Chondrocyte (in vitro differentiated cells): ENCODE measurements at places on chromosomes 7 and 10.

DNA sequence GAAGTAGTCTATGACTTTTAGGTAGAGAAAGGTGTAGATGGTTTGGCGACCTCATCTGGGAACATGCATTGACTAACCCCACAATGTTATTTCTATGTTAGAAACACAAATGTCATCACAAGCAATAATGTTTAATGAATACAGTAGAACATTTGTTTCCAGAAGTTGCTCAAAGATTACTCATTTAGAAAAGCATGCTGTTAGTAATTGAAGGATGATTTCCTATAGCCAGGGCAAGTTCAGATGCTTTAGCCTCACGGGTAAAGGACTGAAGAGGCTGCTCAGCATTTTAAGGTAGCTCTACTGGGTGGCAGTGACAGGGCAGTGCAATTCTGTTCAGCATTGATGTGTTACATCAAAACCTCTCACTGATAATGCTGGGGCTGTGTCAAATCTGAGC lies 199.3 kb upstream of the FZD1 start:
- DNase-seq = no peak

DNA sequence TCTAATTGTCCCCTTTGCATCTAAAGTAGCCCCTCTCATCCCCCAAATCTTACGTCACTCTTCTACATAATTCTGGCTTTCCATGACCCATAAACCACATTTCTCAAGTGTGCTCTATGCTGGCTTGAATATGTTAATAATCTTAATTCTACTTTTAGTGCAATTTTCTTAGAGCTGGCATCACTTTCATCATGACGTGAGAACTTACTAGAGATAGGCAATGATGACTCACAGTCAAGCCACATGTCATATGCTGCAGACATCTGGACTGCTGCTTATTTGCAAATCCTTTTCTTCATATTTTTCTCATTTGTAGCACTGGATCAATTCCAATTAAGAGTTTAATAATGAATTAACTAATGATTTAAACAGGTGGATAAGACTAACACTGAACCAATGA lies 260.7 kb upstream of the PRKCQ start:
- no peak for DNase-seq

GRCh38 chr7:63042730-63043511 lies 955.7 kb upstream of the ZNF722 start:
- DNase-seq = peak; percentile 71

- no peak for DNase-seq
Measured at GRCh38 chr10:27285093-27285492, 44.5 kb upstream of the ACBD5 start.

- no peak for DNase-seq
Measured at GRCh38 chr10:113991091-113991860, 52.4 kb upstream of the ADRB1 start.

- DNase-seq = no peak
Measured at GRCh38 chr10:86965986-86966654, 2.2 kb upstream of the ADIRF start.

DNA sequence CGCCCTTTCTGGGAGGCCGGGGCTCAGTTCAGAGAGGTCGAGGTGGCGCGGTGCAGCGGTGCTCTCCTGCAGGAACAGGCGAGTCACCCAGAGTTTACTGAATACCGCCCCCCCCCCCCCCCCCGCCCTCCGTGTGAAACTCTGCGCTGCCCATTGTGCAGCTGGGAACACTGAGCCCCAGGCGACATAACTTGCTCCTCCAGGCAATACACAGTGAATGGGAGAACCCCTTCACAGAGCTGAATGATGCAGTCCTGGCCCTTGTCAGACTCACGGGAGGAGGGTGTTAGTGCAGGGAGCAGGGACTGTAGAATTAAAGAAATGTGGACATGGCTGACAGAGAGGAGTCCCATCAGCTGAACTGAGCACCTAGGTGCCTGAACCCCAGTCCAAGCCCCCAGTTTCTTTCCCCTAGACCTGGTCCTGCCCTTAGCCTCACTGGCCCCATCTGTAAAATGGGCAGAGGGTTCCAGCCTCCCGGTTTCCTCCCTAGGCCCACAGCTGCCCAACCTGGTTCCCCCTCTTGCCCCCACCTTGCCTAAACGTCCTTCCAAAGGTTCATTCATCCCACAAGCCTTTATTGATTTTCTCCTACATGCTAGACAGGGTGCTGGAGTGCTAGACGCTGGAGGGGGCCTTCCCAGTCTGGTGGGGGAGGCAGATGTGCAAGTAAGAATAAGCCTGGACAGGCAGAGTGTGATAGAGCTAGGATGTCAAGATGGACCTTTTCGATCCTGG lies 869 bp upstream of the LOXL4 start:
- no peak for DNase-seq

DNA sequence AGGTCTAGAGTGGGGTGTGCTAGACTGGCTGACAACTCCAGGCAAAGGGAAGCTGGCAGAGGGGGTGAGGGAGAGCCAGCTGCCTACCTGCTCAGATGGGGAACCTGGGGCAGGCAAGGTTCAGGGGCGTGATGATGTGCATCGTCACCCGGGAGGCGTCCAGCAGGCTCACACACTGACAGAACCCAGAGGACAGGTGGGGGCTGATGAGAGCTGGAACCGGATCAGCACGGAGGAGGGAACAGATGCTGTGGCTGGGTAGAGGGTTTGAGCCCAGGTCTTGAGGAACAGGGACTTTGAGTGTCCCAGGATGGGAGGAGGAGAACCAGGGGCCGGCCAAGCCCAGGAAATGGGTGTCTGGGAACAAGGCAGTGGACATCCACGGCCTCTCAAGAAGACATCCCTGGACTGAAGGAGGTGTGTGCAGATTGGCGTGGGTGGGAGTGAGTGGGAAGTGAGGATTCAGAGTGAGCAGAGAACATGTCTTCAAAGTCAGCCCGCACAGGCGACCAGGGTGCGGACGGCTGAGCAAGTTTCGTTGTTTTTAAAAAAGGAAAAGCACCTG lies 3.9 kb downstream of the RASGEF1A start:
- no peak for DNase-seq

DNA sequence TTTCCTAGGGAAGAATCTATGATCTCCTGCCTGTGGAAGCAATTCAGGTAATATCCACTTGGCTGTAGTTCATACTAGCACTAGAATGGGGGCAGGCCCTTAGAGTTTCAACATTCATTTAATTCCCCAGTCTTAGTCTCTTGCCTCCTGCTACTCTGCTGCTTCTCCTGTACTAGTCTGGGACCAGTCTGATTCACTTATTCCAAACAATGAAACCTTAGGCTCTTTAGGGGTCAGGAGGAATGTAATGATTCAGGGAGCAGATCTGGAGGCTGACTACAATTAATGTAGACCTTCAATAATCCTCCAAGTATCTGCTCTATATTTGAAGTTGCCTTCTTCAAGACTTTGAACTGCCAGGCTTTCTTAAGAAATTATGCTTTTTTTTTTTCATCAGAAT lies 101.8 kb downstream of the GNAT3 start:
- no peak for DNase-seq

DNA sequence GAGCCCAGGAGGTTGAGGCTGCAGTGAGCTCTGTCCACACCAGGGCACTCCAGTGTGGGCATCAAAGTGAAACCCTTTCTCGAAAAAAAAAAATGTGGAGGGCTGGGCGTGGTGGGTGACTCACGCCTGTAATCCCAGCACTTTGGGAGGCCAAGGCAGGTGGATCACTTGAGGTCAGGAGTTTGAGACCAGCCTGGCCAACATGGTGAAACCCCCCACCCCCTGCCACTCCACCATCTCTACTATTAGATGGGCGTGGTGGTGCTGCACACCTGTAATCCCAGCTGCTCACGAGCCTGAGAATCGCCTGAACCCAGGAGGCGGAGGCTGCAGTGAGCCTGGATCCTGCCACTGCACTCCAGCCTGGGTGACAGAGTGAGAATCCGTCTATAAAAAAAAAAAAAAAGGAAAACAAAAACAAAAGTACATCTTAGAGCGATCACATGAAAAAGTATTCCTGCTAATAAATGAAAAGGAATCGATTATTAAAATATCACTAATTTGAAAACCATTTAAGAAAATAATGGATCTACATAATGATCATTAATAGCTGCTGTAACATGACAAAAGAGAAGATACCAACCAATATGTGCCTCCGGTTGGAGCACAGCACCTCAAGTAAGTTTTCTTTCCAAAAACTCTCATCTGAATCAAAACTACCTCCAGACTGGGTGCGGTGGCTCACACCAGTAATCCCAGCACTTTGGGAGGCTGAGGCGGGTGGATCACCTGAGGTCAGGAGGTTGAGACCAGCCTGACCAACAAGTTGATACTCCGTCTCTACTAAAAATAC lies 4.9 kb downstream of the HNRNPF start:
- DNase-seq = no peak

GRCh38 chr10:21518641-21519396 lies 6.7 kb downstream of the SKIDA1 start:
- DNase-seq = no peak

DNA sequence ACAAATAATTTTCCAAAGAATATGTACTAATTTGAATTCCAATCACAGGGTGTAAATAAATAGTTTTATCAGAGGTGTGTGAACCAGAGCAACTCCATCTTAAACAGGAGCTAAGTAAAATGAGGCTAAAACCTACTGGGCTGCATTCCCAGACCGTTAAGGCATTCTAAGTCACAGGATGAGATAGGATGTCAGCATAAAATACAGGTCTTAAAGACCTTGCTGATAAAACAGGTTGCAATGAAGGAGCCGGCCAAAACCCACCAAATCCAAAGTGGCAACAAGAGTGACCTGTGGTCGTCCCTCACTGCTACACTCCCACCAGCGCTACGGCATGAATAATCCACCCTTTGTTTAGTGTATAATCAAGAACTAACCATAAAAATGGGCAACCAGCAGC lies 291.7 kb upstream of the SEMA3D start:
- no peak for DNase-seq

GRCh38 chr10:82628373-82628772 lies 753.4 kb downstream of the NRG3 start:
- DNase-seq = no peak

GRCh38 chr10:14191407-14191806 lies 139.3 kb downstream of the FRMD4A start:
- no peak for DNase-seq

GRCh38 chr7:108629651-108630400 lies 60.2 kb downstream of the DNAJB9 start:
- DNase-seq = no peak

GRCh38 chr7:51060536-51060935 lies 256.1 kb downstream of the COBL start:
- DNase-seq = no peak

DNA sequence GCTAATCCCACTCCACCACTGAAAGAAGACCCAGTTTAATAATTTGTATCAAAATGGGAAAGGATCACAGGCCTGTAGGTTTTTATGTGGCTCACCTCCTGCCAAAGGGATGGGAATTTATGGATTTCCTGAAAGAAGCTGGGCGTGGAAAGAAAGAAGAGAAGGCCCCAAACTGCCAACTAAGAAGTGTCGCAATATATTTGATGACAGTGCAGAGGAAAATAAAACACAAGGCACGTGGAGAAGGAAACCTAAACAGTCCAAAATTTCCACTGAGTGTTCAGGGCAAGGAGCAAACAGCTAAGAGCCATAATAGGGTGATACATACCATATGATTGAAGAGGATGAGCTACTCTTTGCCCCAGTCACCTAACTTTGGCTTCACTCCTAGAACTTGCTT lies 667.2 kb downstream of the GATA3 start:
- no peak for DNase-seq

GRCh38 chr7:152925412-152926147 lies 166.0 kb downstream of the ACTR3B start:
- DNase-seq = no peak

GRCh38 chr7:13979671-13980435 lies 9.6 kb downstream of the ETV1 start:
- DNase-seq = no peak

DNA sequence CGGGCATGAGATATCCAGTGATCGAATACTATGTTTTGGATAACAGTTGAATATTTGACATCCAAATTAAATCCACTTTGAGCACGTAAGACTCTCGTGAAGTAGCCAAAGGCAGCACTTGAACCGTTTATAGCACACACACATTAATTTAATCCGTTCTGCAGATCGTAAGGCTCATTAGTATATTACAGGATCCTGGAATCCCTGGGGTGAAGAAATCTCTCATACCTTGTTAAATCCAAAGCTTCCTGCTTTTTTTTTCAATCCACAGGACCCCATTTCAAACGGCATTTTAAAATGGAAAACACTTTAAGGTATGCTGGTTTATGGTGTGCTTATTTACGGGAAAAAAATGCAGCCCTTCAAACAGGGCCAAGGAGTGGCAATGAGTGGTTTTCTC lies 158.4 kb upstream of the ADARB2 start:
- DNase-seq = no peak

GRCh38 chr10:71770255-71770654 lies 3.1 kb downstream of the VSIR start:
- no peak for DNase-seq

DNA sequence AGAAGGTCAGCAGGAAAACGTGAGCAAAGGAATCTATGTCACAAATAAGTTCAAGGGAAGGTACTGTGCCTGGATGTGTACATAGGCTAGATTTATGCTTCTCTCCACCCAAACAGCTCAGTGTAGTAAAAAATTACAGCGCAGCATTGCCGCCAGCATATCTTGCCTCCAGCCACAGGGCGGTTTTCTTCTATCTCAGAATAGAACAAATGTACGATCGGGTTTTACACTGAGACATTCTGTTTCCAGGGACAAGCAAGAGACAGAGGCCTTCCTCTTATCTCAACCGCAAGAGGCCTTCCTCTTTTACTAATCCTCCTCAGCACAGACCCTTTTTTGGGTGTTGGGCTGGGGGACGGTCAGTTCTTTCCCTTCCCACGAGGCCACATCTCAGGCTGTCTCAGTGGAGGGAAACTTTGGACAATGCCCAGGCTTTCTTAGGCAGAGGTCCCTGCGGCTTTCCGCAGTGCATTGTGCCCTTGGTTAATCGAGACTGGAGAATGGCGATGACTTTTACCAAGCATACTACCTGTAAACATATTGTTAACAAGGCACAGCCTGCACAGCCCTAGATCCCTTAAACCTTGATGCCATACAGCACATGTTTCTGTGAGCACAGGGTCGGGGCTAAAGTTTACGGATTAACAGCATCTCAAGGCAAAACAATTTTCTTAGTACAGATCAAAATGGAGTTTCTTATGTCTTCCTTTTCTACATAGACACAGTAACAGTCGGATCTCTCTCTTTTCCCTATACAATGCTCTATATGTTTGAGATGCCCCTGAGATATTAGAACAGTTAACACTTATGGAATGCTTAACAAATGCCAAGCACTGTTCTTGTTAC lies 11.6 kb upstream of the ABHD11 start:
- DNase-seq = no peak

DNA sequence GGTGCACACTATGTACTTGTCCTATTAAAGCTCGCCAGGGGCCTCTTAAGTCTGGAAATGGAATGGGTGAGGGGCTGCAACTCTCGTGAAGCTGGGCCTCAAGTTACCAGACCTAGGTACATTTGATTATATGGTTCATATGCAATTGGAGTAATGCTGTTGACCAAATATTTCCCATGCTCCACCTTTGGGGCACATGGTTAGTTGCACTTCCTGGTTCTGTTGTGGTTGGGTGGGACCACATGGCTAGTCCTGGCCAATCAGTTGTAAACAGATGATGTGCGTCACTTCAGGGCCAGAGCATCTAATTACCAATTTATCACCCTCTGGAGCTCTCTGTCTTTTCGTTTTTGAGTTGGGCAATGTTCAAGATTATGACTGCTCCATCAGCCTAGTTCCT lies 39.5 kb upstream of the OPN4 start:
- no peak for DNase-seq
